HFFc6 (cell line): ENCODE measurements at places on chromosomes 16 and 17.

DNA sequence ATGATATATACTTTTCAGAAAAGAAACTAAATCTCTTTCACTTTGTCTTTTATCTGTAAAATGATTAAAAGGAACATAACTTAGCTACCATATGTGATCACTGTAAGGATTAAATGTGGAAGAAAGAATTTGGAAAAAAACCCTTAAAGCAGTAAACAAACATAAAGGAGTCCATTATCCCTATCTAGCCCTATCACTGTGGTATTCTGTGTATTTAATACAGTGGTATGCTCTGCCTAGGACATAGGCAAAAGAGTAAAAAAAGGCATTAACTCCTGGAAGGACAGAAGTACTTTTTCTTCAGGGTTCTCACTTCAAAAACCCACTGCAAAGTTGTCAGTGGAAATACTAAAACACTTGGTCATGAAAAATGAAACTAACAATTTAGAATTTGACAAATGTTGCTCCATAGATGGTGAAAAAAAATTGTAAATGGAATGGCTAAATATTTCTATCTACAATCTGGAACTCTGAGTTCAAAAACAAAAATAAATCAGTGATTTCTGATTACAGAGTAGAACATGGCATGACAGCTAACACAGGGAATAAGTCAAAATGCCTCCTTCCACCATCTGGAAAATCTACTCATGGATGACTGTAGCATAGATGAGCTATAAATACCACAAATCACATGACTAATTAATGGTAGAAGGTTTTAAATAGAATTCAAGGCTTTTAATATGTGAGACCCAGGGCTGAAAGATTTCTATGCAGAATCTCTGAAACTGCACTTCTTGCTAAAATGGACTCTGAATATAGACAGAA, 140.1 kb downstream of the ITFG1 start:
- peak; percentile 32 for DNase-seq

- DNase-seq = no peak
Measured at GRCh38 chr17:80837711-80838110, 153.9 kb upstream of the CHMP6 start.

DNA sequence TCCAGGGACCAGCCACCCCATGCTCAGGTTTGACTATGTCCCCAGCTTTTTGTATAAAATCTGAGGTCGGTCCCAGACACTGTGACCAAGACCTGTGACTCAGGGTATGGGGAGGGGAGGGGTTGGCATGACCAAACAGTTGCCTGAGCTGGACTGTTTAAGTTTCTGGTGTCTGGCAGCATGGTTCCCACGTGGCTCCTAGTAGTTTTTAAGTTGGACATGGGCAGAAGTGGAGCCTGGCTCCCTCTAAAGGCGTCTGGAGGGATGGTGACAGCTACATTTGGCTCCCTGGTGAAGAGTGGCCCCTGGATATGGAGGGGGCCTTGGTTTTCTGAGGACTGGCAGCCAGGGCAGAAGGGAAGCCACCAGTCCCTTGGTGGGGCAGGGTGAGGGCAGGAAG, 7.9 kb downstream of the SMCR8 start:
- DNase-seq = peak; percentile 28

GRCh38 chr17:47735536-47736011, 2.5 kb downstream of the TBX21 start:
- DNase-seq = no peak

DNA sequence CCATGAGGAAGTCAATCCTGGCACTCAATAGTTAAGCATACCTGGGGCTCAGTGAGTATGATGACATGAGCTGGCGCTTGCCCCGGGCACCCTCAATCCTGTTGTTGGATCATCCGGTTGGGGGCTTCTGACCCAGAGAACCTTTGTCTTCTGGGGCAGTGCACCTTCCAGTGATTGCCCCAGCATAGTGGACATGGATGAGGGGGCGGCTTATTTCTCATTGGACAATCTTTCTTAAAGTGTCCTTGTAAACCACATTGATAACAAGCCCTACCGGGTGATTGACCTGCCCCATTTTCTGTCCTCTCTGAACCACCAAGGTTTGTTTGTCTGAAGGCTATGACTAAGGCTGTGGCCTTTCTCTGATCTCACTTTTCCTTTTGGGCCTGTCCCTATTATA, 18.2 kb downstream of the IGSF6 start:
- DNase-seq = no peak

DNA sequence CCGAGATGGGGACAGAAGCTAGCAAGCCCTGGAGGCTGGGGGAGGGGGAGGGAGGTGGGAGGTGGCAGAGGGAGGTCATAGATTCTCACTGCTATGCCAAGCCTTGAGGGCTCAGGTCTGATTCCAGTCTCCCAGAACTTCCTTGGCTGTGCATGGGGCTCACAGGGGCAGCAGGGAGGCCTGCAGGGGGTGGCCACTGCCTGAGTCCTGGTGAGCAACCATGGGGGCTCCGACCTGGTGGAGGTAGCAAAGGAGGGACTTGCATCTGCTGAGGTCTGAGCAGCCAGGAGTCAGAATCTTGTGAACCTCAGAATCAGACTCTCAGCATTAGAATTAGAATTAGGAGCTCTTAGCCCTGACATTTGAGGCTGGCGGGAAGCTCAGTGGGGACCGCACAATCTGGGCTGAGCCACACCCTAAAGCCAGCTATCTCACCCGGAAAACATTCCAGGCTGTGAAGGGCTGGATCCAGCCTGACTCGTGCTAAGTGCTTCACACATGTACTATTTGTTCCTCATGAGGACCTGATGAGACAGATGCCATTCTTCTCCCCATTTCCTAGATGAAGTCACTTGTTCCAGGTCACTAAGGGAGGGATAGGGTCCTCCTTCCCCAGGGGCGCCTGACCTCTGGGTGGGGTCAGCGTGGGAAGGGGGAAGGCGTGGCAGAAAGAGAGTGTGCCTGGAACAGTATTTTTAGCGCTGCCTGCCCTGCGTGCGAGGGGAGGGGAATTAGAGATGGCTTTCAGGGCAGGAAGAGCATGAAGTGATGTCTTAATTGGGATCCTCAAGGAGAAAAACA, 17.3 kb upstream of the KCNJ12 start:
- DNase-seq = peak; percentile 11

- no peak for DNase-seq
Measured at GRCh38 chr16:77409311-77409710, 25.5 kb downstream of the ADAMTS18 start.

- DNase-seq = no peak
Measured at GRCh38 chr17:49725452-49726130, 17.8 kb upstream of the SLC35B1 start.

- no peak for DNase-seq
Measured at GRCh38 chr17:12867726-12868125, 78.4 kb downstream of the ARHGAP44 start.

GRCh38 chr16:57083485-57084126, 8.8 kb upstream of the CPNE2 start:
- DNase-seq = no peak

- no peak for DNase-seq
Measured at GRCh38 chr16:17481736-17482135, 11.0 kb upstream of the XYLT1 start.

- DNase-seq = no peak
Measured at GRCh38 chr17:43578404-43578698, 32.2 kb upstream of the ETV4 start.

DNA sequence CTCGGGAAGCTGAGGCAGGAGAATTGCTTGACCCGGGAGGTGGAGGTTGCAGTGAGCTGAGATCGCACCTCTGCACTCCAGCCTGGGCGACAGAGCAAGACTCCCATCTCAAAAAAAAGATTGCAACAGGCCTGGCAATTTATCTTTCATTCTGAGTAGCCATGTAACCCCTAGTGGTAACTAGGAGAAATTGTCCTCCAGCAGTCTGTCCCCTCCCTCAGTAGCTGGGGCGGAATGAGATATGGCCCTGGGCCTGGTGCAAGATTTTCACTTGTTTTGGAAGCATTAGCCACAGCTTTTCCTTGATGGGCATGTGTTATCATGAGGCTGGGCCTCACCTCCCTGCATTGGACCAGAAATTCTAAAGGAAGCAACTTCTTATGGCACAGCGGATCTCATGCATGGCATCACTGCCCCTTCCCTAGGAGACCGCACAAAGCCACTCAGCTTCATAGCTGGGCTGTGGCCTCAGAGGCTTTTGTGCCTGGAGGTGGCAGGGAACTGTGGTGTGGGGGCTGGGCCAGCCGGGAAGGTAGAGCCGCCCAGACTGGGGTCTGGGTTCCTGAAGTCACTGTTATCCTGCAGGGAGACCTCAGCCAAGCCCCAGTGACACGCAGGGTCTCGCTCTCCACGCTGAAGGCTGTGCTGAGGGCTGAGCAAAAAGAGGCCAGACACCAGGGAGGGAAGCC, 13.4 kb downstream of the NATD1 start:
- peak; percentile 23 for DNase-seq
